ENCODE measurements at places on chromosomes 12 and 14.

- DNase-seq, result no peak
Observed at GRCh38 chr12:67014642-67015041, 254.5 kb upstream of the CAND1 start.

- no peak for DNase-seq
Observed at GRCh38 chr12:113755098-113755497, 211.0 kb downstream of the RBM19 start.

DNA sequence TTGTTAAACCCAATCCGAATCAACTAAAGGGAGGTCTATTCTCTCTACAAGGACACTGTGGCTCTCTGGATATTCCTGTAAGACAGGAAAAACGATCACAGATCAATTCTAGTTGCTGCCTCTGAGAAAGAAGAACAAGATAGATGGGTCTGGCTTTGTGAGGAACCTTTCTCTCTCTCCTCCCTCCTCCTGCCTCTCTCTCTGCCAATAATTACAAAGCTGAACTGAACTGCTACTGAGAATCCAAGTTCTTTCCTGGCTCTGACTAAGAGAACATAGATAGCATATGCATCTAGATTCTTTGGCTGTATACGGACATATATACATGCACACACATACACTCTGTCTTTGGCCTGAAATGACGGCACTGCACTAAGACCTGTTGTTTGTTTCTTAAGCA lies 27.6 kb downstream of the ETV6 start:
- DNase-seq, result no peak

GRCh38 chr12:42963988-42964387 lies 374.4 kb upstream of the PRICKLE1 start:
- DNase-seq, result no peak

- no peak for DNase-seq
Observed at GRCh38 chr12:91561958-91562325, 379.3 kb upstream of the DCN start.

DNA sequence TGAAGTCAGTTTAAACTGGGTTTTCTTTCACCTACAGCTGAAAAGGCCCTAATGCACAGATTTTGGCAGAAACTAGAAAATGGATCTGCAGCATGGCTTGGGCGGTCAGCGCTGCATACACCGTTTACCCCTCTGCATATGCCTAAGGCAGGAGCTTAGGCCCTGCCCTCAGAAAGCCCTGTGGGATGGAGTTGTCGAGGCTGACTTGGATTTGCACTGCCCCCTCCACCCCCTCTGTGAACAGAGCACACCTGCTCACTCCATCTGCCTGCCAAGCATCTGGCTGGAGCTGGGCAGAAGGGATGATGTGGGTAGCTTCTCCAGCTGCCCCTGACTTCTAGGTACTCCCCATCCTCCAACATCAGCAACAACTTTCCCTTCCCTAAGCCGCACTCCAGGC lies 41.9 kb downstream of the TTC7B start:
- DNase-seq, result no peak

DNA sequence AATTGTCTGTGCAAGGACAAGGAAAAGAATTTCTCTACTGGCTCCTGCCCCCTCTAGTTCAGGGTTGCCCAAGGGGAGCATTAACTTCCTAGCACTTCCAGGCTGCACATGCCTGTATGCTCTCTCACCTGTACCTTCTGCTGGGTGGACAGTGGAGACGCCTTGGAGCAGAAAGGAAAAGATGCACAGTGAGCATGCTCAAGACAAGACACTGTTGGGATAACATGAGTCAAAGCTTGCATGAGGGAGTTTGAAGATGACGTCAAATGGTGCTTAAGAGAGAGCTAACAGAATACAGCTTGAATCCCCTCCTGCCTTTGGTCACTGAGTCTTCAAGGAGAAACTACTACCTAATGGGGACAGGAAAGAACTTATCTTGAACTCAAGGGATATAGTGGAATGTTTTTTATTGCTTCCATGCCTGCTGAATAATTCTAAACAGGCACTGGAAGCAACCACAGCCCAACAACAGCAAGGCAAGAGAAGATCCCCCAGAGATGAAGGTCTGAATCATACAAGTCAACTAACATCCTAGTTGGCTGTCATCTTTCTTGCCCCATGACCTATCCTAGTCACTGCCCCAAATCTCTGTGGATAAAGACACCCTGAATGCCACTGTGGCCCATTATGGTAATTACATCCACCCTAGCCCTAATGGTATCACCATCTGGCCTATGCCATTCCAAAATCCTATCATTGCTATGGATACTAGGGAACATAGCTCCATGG lies 23.5 kb downstream of the RPS6KA5 start:
- DNase-seq, result no peak

- peak; percentile 8 for DNase-seq
Observed at GRCh38 chr12:27821259-27821973, 41.4 kb upstream of the MANSC4 start.

DNA sequence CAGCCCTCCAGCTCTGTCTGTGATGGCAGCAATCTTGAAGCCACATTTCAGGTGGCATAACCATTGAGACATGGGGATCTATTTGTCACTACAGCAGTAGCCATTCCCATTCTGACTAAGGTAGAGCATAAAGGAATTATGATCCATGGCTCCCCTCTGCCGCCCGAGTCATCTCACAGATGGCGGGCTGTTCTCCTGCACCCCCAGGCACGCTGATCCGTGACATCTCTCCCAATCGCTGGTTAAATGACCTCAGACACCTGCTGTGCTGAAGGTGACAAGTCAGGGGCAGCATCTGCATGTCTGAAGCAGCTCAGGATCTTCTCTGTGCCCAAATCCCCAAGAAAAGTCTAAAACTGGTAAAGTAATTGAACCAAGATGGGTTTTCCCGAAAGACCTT lies 124.3 kb downstream of the ZFP36L1 start:
- DNase-seq, result no peak

GRCh38 chr12:108128221-108129016 lies 669 bp upstream of the WSCD2 start:
- no peak for DNase-seq

GRCh38 chr14:100822532-100823296 lies 3.2 kb upstream of the MEG3 start:
- no peak for DNase-seq

GRCh38 chr12:5280086-5280485 lies 151.8 kb upstream of the NTF3 start:
- no peak for DNase-seq

- DNase-seq, result no peak
Observed at GRCh38 chr14:53861781-53862180, 94.8 kb downstream of the BMP4 start.

- no peak for DNase-seq
Observed at GRCh38 chr12:7681535-7681934, 14.0 kb downstream of the GDF3 start.

DNA sequence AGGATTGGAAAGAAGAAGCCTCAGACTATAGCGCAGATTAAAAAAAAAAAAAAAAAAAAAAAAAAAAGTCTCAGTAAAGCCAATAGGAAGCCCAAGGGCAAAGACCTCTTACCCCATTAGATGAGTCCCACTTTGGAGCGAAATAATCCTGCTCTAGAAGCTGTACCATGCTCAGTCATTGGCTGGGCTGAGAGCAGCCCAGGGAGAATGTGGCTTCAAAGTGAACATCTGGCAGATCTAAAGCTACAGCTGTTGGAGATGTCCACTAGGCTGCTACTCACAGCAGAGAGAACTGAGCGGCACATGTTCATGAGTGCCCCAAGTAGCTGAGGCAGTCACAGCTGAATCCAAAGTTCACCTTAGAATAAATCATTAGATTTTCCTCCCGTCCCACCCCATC lies 560.9 kb downstream of the MED13L start:
- no peak for DNase-seq

DNA sequence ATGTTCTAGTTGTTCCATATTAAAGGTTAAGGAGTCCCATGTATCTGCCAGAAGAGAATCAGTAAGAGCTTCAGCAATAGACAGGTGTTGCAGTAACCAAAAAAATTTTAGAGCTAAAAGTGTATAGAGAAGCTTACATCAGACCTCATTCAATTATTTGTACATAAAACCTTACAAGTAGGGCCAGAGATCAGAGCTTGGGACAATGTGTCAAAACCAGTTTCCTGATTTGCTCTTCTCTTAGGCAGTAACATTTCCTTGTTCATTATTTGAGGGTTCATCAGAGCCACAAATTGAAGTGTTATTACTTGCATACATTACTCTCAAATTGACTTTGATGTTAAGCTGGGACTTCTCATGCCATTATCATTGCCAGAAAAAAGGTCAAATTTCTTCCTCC lies 55.5 kb upstream of the ATXN7L3B start:
- DNase-seq, result no peak

DNA sequence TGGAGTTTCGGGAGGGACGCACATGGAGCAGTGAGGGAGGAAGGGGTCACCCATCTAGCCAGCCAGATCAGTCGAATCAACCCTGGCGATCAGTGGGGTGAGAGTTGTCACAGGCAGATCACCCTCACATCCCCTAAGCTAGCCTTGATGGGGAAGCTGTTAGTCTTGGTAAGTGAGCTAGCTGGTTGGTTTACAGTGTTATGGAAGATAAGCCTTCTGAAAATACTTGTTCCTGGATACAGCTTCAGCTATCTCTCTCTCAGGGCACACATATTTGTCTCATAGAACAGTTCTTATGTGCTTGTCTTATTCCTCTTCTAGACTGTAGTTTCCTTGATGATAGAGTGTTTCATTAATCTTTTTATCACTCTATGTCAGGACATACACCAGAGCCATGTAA lies 26.2 kb upstream of the MANSC4 start:
- DNase-seq, result no peak

DNA sequence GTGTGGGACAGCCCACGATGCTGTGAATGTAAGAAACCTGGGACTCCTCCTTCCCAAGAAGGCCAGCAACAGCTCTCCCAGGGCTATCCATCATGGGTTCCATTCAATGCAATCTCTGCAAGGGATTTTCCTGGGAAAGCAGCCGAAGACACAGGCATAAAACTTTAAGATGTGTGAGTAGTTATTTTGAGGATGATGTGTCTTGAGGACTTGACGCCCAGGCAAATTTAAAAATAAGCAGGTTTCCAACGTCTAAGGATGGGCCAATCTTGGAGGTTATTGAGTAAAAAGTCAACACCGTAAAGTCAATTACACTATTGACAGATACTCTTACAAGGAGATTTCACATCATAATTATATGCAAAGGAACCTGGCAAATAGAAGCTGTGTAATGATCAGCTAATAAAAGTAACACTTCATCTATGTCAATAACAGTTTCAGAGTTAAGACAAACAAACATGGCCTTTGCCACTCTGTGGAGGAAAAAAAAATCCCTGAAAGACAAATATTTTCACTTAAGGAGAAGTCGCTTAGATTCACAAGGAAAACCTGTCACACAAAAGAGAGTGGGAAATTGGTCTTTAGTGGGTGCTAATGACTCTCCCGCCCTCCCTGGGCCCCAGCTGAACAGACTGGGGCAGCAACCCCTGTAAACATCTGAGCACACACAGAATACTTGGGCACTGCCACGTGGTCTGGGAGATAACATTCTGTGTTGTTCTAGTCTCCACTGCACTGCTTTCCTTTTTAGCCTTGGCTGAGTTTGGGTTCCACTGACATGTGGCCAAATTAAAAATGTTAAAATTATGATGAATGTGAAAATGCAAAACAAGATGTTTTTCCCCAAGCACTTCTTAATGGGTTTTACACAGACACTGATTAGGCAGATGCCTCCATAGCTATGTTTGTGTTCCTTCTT lies 240.9 kb downstream of the FOXN3 start:
- no peak for DNase-seq

DNA sequence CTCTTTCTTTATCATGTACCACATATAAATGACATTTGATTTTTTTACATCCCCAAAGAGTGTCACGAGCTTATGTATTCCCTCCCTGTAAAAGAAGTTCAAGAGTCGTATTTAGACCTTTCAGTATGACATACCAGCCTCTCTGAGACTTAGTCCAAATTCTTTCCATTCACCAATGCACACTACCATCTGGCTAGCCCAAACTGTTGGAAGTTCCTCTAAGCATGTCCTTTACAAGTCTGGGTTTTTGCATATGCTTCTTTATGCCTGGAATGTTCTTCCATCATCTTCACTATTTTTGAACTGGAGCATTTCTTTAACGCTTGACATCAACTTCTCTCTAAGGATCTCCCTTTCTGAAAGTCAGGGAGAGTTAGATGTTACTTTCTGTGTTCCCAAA lies 68.5 kb upstream of the RGS6 start:
- DNase-seq, result no peak

- DNase-seq, result peak; percentile 79
Observed at GRCh38 chr14:50038398-50039119, 77.8 kb downstream of the VCPKMT start.

GRCh38 chr12:89370850-89371249 lies 18.5 kb upstream of the DUSP6 start:
- no peak for DNase-seq

DNA sequence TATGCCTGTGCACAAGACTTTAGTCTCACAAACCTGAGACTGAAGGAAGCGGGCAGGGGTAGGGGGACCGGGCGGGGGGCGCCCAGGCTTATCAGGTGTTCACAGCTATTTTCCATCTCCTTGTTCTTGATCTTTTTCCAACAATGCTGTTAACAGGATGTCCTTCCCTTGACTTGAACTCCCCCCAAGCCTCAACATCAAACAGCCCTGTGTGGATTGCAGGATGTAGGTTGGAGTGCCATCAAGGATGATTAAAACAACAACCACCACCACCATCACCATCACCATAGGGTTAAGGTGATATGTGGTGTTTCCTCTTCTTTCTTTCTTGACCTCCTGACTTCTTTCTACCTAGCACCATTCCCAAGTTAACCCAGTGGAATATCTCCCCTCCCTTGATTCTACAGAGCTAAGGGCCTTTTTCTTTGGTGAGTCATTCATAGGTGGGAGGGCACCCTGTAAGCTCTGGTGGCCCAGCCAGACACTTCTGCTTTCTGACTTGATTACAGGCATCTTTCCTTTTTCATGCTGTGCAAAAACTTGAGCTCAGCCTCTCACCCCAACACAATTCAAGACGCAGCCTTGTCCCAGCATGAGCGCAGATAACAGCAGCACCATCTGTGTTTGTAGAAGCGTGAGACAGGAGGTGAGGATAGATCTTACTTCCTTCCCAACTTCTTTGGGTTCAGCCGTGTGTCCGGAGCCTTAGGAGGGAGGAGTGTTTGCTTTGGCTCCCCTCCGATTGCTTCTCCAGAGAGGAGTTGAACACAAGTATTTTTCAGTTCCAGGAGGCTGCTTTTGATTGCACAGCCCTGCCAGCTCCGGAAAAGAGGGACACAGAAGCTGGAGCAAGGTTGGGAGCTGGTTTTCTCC lies 26.8 kb downstream of the FLVCR2 start:
- DNase-seq, result peak; percentile 14

- DNase-seq, result no peak
Observed at GRCh38 chr14:51035611-51036192, 59.2 kb downstream of the TRIM9 start.

- no peak for DNase-seq
Observed at GRCh38 chr14:47746986-47747385, 71.6 kb upstream of the MDGA2 start.
